ENCODE measurements at places on chromosomes 13 and 19.

- no peak for DNase-seq
Observed at GRCh38 chr19:13764821-13765394, 586 bp downstream of the MRI1 start.

- no peak for DNase-seq
Observed at GRCh38 chr19:6213266-6213595, 66.5 kb downstream of the MLLT1 start.

DNA sequence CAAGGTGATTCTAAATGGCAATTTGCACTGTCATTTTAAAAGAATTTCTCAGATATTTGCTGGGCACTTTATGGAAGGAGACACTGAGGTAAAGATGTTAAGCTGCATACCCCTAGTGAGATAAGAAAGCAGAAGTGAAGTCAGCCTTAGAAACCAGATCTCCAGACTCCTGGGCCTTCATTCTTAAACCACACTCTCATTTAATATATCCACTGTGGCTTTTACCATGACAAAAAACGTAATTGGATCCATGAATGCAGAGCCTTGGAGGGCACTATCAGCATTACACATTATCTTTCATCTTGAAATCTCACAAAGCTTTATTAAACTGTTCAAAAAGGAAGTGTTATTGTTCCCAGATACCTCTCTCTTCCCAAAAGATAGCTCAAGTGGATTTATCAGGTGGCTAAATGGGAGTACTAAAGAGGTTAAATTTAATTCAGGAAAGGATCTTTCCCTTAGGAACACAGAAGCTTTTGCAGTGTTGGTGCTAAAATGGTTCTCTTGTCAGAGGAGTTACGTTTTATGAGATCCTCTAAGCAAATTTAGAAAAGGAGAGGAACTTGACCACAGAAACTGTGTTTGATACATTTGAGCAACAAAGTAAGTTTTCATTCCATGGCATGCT is 1060.4 kb downstream of the EFNB2 start:
- DNase-seq = no peak

- no peak for DNase-seq
Observed at GRCh38 chr19:42185277-42185676, 32.2 kb downstream of the DEDD2 start.

GRCh38 chr13:102538938-102539337 is 57.8 kb upstream of the TPP2 start:
- no peak for DNase-seq

GRCh38 chr13:108711386-108711785 is 82.0 kb downstream of the MYO16 start:
- no peak for DNase-seq

- no peak for DNase-seq
Observed at GRCh38 chr13:50226515-50227155, 211.4 kb downstream of the KCNRG start.

DNA sequence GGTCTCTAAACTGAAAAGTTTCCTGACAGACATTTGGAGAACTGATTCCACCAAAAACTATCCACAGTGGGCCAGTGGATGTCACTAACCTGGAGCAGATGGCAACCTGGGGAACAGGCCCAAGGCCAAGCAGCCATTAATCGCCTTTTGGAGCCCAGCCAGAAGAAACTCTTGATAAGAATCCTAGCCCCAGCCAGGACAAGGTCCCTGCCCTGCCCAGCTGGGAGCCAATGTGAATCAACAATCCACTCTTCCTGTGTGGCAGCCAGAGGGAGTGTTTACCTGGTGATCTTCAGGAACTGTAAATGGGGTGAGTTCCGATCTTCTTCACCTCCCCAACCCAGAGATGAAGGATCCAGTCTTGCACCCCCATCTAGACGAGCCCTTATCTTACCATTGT is 14.5 kb upstream of the IGSF23 start:
- DNase-seq = no peak

- DNase-seq = no peak
Observed at GRCh38 chr13:41533266-41534052, 76.1 kb downstream of the RGCC start.

DNA sequence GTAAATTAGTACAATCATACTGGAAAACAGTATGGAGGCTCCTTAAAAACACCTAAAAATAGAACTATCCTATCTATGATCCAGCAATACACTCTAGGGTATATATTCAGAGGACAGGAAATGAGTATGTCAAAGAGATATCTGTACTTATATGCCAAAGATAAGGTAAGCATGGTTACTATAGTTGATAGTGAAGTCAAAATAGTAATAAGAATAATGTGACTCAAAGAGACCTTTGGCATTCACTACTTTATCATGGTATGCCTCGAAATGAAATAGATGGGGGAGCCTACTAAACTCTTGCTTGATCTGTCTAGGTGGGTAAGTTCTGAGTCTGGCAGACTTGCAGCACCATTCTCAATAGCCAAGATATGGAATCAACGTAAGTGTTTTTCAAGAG is 30.3 kb downstream of the FXYD5 start:
- no peak for DNase-seq

DNA sequence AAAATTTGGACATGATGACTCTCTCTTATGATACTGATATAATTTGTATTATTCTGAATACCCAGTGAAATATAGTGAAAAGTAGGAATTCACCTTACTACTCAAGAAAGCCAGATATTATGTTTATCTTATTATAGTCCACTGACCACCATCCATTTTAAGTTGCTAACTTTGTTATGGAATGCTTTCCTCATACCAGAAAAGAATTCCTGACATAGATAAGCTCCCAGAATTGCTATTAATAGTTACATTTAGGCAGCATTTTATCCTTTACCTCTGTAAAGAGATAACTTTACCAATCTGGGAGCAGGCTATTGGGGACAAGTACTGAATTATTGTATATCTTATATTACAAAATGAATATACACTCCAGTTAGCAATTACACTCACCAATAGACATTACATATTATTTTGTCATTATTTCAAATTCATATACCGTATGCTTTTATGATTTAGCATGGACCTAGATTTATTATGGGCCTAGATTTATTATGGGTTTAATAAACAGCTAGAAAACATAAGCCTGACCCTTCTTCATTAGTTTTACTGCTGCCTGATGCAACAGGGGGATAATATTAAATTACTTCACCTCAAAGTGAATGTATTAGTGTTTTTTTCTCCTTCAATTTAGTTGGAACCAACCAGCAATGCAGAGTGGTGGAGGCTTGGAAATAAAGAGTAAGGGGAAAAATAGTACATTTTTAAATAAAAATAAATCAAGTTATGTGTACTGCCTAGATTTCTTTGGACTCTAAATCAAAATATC is 1886.1 kb downstream of the PCDH9 start:
- no peak for DNase-seq

GRCh38 chr19:3175781-3176714 is 2.5 kb upstream of the S1PR4 start:
- DNase-seq = no peak

DNA sequence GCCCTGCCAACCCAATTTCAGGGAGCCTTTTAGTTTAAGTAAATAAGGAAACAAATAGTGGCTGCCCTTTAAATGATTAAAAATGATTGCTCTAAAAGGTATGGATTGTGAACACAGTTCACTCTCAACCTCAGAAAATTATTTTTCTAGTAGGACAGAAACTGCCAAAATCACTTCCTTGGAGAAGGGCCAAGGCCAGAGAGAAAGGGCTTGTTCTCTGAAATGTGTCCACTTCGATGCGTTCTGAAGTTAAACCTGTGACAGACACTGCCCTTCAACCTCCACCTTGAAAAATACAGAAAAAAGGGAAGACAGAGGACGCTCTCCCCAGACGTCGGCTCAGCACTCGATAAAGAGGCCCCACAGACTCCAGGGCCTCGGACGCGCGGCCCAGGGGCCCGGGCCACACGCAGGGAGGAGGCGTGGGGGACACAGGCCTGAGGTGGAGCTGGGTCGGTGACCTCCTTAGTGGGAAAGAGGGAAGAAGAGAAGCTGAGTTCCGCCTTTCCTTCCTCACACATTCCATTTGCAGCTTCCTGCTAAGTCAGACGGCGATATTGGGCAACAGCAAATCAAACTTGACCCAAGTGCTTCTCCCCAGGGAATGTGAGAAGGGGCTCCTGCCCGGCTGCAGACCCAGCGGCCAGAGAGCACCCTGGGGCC is 63.6 kb downstream of the RASA3 start:
- DNase-seq = no peak

GRCh38 chr19:23876261-23876660 is 38.4 kb upstream of the ZNF726 start:
- no peak for DNase-seq

DNA sequence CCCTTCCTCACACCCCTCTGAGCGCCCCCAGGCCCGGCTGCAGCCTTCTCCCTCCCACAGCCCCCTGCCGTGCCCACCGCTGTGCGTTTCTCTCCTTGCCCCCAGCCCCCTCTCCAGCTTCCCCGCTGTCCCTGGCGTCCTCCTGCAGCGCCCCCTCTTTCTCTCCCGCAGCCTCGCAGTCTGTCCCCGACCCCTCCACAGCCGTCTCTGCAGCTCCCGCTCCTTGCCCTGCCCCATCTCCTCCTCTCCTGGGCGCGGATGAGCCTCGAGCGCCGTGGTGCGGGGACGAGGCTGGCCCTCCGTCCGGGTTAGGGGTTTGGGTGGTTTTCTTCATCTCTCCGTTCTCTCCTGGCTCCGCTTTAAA is 1.1 kb downstream of the KMT5C start:
- no peak for DNase-seq
